COLO829 (cell line): ENCODE measurements at places on chromosomes 13 and 19.

GRCh38 chr13:37091835-37092234, 13.6 kb downstream of the CSNK1A1L start:
- DNase-seq: no peak

DNA sequence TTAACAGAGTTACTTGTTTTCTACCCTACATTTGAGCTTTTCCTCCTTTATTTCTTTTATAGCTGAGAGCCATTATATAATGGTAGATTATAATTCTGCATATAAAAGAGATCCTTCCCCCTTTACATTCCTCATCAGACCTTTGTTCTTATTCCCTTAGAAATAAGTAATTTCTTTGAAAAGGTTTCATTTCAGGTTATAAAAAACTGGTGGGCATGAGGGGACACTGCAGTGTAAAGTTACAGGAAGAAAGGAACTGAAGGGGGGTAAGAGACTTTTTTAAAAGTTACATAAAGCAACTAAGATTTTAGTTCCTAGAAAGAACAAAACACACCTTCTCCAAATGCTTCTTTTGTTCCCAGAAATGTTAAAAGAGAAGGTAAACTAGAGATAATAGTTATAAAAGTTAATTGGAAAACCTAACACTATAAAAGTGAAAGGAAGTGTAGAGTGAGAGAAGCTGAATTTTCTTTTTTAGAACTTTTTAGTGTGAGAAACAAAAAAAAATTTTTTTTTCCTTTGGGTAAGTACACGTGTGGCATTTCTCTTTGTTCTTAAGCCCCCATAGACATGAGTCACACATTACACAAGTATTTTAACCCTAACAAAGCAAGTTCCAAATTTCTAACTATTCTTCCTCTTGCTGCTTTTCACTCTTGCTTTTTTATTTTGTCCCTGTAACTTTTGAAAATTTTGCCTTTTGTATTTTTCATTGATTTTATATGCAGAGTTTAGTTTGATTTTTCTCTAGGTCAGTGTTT, 106.4 kb upstream of the MLNR start:
- no peak for DNase-seq

GRCh38 chr19:3110126-3110825, 16.1 kb downstream of the GNA11 start:
- no peak for DNase-seq

GRCh38 chr19:50205681-50206138, 2.3 kb downstream of the MYH14 start:
- no peak for DNase-seq

- DNase-seq: peak; percentile 90
These were observed 15.7 kb upstream of the B3GNT3 start for GRCh38 chr19:17778968-17779929.

GRCh38 chr13:112457081-112457480, 80.9 kb downstream of the SPACA7 start:
- DNase-seq: no peak

DNA sequence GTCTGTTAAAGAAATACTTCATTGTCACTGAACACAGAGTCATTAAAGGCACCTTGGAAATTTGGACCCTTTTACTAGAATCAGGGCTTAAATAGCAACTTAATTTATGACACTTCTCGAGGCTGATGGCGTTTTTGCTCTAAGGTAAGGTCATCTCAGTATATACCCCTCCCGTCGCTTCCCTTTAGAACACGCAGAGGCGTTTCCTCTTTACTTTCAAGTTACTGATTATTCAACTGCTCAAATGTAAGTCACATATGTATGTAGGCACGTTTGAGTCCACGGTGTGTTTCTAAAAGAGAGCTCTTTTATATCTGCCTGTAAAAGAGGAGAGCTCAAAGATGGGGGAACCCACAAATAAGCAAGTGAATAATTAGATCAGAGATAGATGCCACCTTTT, 181.5 kb downstream of the TSHZ3 start:
- DNase-seq: no peak

GRCh38 chr19:14333101-14333871, 48.0 kb upstream of the ADGRE5 start:
- DNase-seq: no peak

GRCh38 chr13:113001241-113002140, 32.5 kb downstream of the MCF2L start:
- no peak for DNase-seq

GRCh38 chr13:106464076-106464475, 71.4 kb downstream of the EFNB2 start:
- DNase-seq: no peak

GRCh38 chr13:43124490-43124889, 101.1 kb downstream of the DNAJC15 start:
- no peak for DNase-seq

DNA sequence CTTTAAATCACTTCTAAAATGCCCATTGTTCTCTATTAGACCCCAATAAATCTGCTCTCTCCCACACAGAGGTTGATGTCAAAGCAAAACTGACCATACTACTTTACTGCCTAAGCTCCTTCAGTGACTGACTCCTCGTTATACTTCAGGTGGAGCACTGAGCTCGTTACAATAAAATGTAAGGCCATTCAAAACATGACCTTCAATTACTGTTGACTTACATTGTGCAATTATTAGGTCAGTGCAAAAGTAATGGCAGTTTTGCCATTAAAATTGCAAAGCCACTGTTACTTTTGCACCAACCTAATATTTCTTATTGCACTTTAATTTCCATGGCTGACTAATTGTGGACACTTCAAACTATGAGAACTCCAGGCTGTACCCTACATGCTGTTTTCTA, 314.9 kb downstream of the MZT1 start:
- no peak for DNase-seq

- no peak for DNase-seq
These were observed 14.4 kb upstream of the GIPR start for GRCh38 chr19:45653634-45654033.

DNA sequence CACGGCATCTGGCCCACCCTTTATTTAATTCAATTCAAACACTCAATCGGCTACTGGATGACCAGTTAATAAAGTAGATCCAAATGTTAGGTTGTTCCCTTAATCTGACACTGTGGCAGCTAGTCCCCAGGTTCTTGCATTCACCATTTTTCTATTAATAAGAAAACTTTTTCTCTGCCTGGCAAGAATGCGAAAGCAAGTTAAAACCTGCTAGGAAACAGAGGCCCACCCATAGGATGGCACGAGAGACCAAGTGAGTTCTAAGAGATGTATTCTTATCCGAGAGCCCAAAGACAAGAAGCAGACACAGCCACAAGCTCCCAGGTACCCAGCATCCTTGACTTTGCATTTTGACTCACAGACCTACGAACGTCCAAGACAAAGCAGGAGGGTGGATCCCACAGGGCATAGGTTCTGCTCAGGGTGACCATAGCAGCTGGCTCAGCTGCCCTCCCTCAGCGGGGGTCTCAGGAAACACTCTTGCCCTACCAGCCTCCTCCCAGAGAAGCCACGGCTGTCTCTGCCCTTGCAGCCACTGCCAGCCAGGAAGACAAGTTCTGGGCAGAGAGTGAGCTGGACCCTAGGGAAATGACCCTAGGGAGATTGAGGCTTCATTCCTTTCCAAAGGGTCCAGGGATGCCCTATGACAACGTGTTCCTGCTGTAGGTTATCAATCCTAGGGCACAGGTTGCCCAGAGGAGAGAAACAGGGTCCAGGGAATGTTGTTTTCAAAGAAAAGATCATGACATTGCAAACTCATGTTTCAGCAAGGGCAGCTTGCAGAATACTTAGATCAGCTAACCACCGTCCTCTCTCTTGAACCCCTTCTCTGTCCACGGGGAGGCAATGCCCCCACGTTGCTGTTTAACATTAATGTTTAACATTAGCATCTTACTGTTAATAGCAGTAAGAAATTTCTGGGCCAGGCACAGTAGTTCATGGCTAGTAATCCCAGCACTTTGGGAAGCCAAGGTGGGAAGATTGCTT, 147.2 kb upstream of the ZNF507 start:
- DNase-seq: no peak

GRCh38 chr13:102508411-102508810, 88.4 kb upstream of the TPP2 start:
- DNase-seq: no peak
